ENCODE measurements at places on chromosomes 3 and 15.

GRCh38 chr3:47870702-47871260, 67.8 kb downstream of the DHX30 start:
- no peak for DNase-seq

GRCh38 chr15:36389107-36389506, 190.3 kb upstream of the CDIN1 start:
- DNase-seq = no peak

GRCh38 chr15:34793901-34794300, 1.4 kb downstream of the ACTC1 start:
- no peak for DNase-seq

DNA sequence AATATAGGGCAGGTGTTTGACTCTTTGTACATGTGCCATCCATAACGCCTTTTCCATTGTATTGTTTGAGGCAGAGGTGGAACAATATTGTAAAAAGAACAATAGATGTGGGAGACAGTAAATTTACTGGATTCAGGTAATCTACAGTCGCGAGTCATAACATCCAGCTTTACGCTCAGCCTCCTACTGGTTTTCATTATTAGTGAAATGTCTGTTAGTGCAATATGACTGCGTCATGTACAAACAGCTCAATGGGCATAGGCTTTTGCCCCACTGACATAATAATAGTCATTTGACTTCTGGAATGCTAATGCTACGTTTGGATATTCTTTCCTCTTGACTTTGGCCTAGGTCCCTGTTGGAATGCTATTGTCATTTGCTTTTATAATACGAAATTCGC, 9.5 kb downstream of the CACNA2D3 start:
- no peak for DNase-seq
